Amygdala (tissue), 56 donors: ENCODE measurements at places on chromosomes 16 and 17.

DNA sequence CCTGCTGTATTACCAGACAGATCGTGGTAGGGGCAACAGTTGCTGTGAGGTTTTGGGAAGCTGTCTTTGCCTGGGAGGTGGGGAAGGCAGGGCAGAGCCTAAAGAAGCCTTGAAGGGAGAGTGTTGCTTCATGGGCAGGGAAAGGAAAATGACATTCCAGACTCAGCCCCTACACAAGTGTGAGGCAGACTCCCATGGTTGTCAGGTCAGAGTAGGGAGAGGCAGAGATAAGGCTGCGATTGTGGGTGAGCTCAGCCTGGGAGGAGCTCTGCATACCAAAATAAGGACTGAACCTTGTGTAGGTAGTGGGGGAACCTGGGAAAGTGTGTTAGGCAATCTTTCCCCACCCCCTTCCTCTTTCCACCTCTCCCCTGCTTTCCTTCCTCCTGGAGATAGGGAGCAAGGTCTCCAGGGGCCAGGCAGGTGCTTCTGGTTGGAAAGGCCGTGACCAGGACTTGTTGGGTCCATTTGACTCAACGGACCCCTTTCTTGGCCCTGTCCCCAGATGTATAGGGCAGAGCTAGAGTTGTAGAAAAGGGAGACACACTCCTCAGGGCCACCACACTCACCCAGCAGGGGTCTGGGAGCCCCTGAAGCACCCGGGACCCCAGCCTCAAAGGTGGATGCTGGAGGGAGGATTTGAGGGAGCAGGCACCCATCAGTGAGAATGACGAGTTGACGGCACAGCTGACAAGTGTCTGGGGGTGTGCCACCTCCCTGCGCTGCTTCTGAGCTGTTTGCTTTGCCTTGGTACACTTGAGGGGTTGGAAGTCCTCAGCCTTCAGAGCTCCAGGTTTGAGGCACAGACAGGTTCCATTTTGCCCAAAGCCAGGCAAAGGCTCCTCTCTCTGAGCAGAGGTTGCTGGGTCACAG lies 18.5 kb upstream of the TOB1 start:
- no peak for DNase-seq

GRCh38 chr16:25748092-25748654 lies 56.4 kb downstream of the HS3ST4 start:
- DNase-seq, result no peak

- no peak for DNase-seq
These were observed 217.8 kb upstream of the SOX9 start for GRCh38 chr17:71902894-71903506.

- DNase-seq, result no peak
These were observed 23.4 kb downstream of the RBL2 start for GRCh38 chr16:53457670-53458069.

- no peak for DNase-seq
These were observed 2.6 kb downstream of the JMJD6 start for GRCh38 chr17:76723812-76724211.

DNA sequence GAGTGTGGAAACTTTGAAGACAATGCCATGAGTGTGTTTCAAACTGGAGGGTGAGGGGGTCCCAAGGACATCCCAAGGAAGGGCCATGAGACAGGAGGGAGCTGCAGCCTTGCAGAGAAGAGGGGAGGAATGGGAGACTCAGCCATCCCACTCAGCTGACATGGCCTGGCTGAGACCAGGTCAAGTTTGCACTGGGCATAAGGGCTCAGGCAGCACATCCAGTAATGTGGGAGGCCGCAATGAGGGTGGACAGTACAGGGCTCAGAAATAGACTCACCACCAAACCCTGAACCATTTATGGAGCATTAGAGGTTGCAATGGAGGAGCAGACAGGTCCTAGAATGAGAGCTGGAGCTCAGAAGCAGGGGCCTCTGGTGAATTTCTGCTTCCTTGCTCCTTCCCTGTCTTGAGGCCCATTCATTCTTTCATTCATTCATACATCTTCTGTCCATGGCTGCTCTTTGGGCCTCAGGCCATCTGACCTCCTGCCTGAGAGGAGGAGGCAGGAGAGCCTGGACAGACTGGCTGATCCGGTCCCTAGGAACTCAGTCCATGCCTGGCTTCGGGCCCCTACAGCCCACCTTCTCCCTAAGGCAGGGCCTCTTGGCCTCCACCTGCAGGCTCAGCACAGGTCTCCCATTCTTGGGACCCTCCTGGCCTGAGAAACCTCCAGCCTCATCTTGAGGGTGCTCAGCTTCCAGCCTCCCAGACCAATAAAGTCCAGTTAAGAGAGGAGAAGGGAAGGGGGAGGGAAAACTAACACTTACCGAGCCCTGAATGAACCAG lies 70.5 kb upstream of the CDH5 start:
- DNase-seq, result no peak

GRCh38 chr17:80573701-80574100 lies 29.1 kb downstream of the RPTOR start:
- DNase-seq, result no peak

GRCh38 chr16:46620266-46621005 lies 743 bp downstream of the SHCBP1 start:
- DNase-seq, result no peak

DNA sequence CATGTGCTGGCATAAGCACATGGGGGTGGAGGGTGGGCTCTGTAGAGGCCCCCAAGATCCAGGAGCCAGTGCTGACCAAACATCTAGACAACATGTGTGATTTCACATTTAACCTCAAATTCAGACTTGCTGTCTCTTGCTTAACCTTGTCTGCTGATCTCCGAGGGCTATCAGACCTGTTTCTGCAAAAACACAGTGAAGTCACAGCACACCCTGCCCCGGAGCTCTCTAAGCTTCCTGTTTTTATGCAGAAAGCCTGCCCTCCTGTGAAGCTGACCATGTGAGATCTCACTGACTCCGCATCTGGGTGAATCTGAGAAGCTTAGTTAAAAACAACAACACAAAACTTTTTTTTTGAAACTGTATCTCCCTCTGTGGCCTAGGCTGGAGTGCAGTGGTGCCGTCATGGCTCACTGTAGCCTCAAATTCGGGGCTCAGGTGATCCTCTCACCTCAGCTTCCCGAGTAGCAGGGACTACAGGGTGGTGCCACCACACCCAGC lies 6.6 kb upstream of the DPEP2 start:
- no peak for DNase-seq

GRCh38 chr17:32813021-32813420 lies 63.9 kb downstream of the MYO1D start:
- no peak for DNase-seq

GRCh38 chr16:12672986-12673385 lies 130.7 kb downstream of the CPPED1 start:
- DNase-seq, result no peak

- DNase-seq, result no peak
These were observed 842 bp upstream of the TEDC2 start for GRCh38 chr16:2458887-2459646.

DNA sequence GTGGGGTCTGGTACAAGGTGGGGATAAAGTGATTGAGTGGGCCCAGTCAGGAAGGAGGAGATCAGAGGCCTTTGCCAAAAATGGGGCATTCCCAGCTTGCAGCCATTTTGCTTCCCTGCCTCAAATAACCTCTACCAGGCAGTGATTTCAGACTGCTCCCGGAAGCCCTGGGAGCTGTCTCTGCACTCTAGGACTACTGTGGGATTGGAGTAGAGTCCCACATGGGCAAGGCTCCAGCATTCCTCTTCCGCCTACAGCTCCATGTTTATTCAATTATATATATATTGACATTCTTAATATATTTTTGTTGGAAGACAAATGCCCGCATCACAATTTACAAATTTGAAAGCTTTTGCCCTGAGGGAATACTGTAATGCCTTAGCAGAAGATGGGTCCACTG lies 13.5 kb downstream of the SUPT6H start:
- DNase-seq, result no peak

GRCh38 chr16:84138824-84139627 lies 6.0 kb downstream of the HSDL1 start:
- DNase-seq, result no peak

- DNase-seq, result no peak
These were observed 19.4 kb upstream of the IRF8 start for GRCh38 chr16:85879549-85879948.

- no peak for DNase-seq
These were observed 3.0 kb upstream of the MTMR4 start for GRCh38 chr17:58517378-58517927.

DNA sequence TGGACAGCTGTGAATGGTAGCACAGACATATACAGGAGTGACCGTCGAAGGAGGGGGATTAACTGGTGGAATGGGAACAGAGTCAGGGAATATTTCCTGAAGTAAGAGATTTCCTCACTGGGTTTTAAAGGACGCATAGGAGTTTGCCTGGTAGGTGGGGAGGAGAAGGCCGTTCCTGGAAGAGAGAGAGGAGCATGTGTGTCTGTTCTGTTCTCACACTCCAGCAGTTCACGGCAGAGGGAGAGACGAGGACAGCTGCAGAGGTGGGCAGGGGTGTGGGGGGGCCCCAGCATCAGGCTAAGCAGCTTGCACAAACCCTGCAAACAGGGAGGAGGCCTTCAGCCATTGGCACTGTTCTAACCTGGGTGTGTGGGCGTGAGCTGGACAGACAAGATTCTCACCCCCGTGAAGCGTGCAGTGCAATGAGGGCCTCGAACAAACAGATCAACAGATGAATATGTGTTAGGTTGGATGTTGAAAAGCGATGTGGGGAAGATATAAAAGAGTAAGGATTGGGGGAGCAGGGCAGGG lies 85.3 kb upstream of the GSE1 start:
- DNase-seq, result no peak

DNA sequence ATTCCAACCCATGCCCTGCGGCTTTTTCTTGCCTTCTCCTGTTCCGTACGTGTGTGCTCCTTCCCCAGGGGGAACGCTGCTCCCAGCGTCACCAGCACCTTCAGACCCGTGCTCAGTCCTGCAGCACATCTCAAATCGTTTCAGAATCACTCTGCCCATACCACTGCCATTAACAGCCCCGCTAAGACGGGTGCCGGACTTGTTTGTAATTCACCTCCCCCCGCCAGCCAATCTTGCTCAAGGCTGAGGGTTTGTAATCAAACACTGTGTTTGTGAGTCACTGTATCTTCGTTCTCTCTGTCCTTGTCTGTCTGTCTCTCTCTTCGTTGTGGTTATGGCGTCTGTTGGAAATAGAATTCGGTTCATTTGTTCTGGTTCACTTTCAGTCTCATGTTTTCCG lies 17.3 kb downstream of the CARD14 start:
- DNase-seq, result no peak

DNA sequence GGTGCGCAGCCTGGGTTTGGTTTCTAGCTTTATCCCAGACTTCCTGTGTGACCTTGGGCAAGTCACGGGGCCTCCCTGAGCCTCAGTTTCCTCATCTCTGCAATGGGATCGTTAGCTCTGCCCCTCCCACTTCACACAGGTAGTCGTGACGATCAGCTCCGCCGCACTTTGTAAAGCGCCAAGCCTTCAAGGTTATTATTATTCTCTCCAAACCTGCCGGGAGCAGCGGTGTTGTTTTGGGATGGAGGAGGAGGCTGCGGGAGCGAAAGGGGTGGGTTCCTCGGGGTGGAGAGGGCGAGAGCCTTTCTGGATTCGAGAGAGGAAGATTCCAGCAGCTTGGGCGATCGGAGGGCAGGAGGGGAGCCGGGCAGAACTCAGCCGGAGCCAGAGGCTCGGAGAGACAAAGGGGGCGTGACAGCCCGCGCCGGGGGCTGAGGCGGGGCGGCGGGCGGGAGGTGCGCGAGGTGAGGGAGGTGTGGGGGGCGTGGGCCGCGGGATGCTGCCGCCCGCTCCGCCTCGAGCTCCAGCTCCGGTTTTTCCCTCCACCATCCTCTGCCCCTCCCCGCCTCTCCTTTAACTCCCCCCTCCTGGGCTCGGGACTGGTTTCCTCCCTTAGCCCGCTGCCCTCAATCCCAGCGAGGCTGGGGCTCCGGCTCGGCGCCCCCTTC lies at the start of gene EFNB3:
EFNB3 (plus strand) TSS at position 602 of the 668 bp plus-strand sequence. CDS start 397 bp downstream, outside the sequence.
- no peak for DNase-seq

GRCh38 chr16:52569701-52570100 lies 22.8 kb upstream of the TOX3 start:
- no peak for DNase-seq

- DNase-seq, result no peak
These were observed 21.1 kb downstream of the TMC6 start for GRCh38 chr17:78107457-78107856.

- DNase-seq, result no peak
These were observed 76.3 kb upstream of the ZNF469 start for GRCh38 chr16:88306411-88306810.

DNA sequence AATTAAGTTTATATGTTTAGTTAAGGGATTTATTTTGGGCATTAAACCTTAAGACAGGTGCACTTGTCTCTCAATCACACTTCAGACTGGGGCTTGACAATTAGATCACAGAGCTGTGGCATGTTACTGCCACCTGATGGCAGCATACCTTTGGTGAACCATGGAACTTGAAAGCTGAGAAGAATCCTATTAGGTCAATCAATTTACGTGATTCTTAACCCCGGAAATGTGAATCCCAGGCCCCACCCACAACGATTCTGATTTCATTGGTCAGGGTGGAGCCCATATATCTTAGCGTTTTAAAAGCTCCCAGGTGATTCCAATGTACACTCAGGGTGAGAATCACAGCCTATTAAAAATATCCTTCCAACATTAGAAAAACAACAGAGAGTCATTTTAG lies 91.0 kb downstream of the GSG1L start:
- DNase-seq, result no peak

DNA sequence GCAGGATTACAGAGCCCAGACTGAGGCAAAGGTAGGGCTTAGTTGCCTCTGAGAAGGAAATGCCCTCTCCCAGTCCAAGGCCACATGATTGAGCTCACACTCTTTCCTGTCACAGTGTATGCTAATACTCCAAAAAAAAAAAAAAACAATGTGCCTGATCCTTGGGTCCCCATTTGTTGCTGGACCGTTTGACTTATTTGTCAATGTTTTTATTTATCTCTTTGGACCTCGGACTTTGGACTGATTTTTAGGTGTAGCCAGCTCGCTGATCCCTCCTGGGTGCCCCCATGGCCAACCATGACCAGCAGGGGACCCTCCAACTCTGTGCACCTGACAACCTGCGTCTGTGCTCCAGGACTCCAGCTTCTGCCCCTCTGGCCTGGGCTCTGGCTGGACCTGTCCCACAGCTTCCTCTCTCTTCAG lies 622 bp upstream of the CCL16 start:
- DNase-seq, result no peak

DNA sequence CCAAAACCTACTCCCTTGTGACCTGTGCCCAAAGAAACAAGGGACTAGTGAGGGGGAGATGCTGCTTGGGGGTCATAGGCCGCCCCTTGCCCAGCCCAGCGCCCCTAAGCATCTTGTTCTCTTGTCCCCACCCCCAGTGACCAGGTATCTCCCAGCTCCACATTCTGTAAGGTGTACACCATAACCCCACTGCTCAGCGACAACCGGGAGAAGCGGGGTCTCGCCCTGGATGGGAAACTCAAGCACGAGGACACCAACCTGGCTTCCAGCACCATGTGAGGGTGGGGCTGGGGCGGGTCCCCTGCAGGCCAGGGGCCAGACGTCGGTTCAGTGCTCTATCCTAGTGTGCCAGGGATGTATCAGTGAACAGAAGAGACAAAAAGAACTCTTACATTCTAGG lies 8.7 kb downstream of the ARRB2 start:
- DNase-seq, result no peak
